ENCODE measurements at places on chromosomes 1 and 21. TPM values are rescaled to one million over a fixed set of nuclear protein-coding genes. Genes with fewer than 3 reads are reported as not detected.

S100A12 gene
- total RNA-seq = not detected

DNA sequence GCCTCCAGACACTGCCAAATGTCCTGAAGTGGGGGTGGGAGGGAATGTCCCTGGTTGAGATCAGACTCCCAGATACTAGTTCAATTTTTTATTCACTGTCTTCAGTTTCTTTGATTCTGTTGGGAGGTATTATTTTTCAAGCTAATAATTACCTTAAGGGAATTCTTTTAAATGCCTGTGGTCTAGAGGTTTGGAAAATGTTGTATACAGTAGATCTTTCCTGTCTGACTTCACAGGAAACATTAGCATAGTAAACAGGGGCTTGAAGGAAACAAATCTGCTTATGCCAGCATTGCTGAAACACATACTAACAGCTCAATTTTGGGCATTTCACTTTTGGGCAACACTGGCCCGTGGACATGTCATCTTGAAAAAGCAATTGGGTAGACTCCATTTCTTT is 84.3 kb upstream of the HP1BP3 start:
- DNase-seq = no peak

- DNase-seq = no peak
Measured at GRCh38 chr1:165871311-165872067, 44.1 kb downstream of the UCK2 start.

DNA sequence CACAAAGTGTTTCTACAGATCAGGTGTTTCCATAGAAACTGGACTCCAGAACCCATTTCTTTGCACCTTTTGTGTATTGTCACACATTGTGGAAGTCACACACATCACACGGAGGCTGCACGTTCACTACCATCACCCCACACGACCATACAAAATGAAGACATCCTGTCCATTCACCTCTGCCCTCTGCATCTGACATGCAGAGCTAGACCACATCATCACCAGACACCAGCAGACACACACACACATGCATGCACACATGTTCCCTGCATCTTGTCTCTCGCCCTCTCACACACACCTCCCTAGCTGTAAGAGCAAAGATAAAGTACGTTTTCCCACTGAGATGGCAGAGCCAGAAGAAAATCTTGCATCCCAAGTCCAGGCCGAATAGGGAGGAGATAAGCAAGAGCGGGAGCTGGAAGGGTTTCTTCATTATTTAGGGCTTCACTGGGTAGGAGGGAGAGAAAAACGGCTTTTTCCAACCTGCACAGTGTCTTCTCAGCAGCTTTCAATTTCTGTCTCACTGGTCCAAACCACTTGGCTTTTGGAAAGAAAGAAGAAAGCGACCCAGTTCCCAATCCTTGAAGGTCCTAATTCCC is 709 bp downstream of the PRELP start:
- no peak for DNase-seq

- DNase-seq = no peak
Measured at GRCh38 chr21:15768853-15769252, 39.1 kb downstream of the USP25 start.

GRCh38 chr1:20446796-20447195 is 39.2 kb downstream of the CAMK2N1 start:
- no peak for DNase-seq

DNA sequence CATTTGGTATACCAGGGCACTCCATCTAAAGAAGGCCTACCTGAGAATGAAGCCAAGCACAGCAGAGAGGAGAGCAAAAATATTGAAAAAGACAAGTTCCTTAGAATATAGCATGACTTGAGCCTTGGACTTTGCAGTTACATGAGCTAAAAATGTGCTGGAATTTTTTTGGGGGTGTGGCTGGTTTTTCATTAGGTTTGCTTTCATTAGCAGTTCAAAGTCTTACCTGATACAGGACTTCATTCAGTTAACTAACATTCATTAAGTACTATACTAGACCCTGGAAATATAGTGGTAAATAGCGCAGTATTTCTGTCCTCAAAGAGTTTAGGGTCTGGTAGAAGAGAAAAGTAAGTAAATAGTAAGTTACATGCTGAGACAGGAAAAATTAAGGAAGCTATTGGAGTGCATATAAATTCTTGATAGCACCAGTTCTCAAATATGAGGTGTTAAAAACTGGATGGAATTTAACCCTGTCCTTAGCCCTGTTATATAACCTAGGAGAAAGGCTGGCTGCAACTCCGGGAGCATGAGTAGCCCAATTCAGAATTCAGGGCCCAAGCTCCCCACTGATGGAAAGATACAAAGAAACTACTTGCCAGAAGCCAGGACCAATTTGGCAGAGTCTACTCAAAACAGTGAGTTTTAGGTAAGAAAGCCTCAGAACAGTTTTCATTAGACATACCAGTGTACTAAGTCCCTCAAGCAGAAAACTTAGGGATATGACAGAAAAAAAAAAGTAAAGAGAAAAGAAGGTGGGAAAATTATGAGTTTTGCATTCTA is 3.1 kb upstream of the DOCK7 start:
- no peak for DNase-seq

- DNase-seq = no peak
Measured at GRCh38 chr1:147837129-147837963, 65.2 kb upstream of the GJA8 start.

DNA sequence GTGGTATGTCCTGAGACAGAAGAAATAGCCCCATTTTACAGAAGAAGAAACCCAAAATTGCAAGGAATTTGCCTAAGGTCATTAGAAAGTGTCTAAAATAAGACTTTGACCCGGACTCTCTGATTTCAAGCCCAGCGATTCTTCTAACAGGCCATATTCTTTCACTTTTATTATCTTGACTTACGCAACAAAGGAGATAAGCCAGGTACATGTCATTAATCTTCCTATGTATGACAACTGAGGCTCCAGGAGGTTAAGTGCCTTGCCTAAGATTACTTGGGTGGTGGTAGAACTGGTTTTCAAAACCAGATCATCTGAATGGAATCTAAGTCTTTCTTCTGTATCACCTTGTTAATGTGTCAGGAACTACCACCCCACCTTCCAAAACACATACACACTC is 124.3 kb downstream of the PBX1 start:
- peak; percentile 91 for DNase-seq

GRCh38 chr1:219495737-219496408 is 117.0 kb downstream of the ZC3H11B start:
- DNase-seq = no peak

DNA sequence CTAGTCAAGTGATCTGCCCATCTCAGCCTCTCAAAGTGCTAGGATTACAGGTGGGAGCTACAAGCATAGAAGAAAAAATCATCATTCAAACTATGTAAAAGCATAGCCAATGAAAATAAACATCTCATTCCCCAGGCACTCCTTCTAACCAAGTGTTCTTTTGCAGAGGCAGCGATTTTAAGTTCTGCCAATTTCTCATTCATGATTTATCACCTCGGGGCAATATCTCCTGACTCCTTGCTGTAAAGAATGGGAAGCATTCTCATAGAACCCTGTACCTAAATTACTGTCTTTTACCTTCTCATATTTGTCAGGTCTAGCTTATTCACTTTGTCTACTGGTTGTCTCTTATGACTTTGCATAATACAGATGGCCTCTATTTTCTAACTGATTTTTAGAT is 32.5 kb upstream of the IVNS1ABP start:
- peak; percentile 66 for DNase-seq

- DNase-seq = no peak
Measured at GRCh38 chr21:45895778-45896370, 85.7 kb upstream of the COL6A1 start.

DNA sequence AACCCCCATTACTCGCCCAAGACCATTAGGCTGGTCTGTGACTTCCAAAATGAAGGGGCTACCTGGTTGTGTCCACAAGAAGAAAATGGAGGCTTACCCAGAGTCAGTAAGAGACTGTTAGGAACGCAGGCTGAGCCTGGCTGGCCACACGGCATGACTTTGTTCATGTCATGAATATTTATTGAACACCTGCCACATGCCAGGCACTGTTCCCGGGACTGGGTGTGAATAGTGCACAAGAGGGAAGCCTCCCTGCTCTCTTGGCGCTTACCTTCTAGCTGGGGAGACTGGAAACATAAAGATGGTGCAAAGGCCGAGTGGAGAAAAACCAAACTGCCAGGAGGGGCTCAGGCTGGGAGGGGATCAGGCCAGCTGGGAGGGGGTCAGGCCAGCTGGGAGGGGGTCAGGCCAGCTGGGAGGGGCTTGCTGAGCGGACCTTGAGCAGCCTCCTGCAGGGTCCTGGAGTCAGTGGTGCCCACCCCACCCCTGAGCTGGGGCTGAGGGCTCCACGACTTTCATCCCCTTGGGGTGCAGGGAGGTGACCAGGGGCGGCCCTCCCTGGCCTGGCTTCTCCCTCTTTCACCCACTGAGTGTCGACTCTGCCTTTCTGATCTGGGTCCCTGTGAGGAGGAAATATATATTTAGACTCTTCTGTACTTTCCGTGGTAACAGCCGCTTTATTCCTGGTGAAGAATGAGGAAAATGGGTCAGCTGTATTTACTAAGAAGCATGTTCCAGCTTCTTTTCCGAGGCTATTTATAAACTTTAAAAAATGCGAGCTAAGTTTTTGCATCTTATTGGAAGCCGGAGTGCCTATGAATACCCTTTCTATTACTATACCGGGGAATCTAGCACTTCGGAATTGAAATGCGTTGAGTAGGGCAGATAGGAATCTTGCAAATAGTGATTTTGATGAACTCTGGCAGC is 139.0 kb downstream of the CAMTA1 start:
- DNase-seq = no peak

GRCh38 chr21:44432841-44433790 is 22.2 kb upstream of the LRRC3 start:
- DNase-seq = no peak

GRCh38 chr1:59141267-59141863 is 155.5 kb upstream of the FGGY start:
- DNase-seq = no peak

DNA sequence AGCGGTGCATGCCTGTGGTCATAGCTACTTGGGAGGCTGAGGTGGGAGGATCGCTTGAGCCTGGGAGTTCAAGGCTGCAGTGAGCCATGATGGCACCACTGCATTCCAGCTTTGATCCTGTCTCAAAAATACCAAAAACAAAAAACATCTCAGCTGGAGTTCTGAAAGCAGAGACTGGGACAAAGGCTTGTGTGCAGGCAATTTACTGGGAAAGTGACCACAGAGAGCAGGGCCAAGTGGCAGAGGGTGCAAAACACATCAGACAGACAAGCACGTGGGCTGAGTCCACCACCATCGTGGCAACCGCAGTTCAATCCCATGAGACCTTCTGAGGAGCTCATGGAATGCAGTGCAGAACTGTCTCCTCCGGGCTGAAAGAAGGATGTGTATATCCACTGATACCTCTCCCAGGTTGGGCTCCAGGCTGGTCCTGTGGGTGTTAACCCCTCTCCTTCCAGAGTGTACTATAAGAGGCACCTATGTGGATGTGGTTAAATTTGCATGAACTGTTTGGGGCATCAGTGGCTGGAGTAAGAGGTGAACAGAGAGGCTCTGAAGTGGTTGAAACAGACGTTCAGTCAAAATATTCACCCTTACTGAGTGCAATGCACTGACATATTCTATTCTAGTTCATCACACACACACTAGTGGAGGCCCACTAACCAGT is 10.8 kb downstream of the PIGP start:
- no peak for DNase-seq

DNA sequence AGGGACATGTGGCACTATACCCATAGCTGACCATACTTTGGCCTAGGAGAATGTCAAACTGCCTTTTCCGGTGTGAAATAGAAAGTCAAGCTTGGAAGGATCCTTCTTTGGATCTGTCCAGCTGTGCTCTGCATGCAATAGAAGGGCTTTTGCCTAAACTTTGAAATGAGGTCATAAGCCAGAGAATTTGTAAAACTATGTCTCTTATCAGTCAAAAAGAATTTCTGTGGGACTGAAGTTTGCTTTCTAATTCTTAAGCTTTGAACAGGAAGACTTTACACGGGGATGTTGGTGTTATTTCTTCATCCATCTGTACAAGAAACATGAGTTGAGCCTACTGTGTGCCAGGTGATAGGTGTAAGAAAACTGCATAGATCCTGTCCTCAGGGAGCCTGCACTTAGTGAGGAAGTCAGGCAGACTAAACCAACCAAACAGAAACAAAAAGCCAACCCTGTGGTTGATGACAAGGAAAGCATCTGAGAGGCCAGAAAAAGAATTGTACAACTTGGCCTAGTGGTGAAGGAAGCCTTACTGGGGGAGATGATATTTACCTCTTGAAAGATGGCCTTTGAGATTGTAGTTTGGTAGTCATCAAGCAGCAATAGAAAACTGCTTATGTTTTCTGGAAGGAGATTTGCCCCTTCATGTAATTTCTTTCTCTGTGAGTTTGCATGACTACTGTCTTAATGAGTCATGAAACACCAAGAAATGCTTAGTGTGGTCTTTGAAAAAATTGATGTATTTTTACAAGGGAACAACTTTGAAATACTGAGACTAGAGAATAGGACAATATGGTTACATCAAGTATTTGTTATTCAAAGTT is 24.8 kb downstream of the TGFB2 start:
- peak; percentile 76 for DNase-seq

DNA sequence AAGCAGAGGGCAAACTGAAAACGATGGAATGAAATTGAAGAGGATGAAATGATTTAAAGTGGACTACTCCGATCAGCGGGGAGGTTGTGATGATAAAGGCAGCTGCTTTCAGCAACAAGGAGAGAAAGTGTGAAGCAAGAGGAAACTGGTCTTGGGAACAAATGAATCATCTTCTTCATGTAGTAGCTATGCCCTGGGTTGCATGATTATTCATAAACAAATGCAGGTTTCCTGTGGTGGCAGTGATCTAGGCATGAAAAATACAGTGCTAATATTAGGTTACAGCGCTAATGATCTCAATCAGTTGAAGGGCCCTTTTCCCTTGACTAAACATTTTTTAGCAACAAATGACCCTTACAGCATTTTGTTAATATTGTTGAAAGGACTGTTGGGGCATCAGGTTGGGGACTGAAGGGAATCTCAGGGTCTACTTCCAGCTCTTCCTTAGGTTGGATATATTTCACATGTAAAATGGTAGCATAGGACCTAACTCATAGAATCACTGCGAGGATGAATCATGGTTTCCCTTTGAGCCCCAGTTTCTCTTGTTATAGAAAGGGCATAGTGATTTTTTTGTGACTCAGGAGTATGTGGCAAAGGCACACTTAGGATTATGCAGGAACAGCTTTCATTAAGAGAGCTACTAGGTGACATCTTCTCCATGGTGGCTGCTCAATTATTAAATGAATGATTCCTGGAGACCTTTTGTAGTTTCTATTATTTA is 1.9 kb upstream of the ZFYVE9 start:
- peak; percentile 83 for DNase-seq

DNA sequence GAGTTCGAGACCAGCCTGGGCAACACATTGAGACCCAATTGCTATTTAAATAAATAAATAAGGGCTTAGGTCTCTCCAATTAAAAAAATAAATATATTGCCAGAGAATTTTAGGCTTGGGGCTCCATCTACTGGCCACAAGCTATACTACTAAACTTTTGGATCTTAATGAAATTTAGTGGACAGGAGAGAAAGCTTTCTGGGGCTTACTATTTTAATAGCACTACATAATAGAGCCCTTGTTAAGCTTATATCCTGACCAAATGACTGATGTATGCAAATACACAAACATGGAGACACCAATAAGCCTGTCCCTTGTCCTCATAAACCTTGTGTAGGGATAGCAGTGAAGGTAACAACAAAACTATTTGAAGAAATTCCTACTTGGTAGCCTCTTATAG is 18.4 kb downstream of the CCT3 start:
- no peak for DNase-seq

GRCh38 chr1:21514245-21514644 is 5.0 kb downstream of the ALPL start:
- DNase-seq = no peak

Measured in foreskin keratinocyte (primary cell).